GM23338 (cell line): ENCODE measurements at places on chromosomes 11 and 22. TPM values are rescaled to one million over a fixed set of nuclear protein-coding genes. Genes with fewer than 3 reads are reported as not detected.

Gene MMP27
- not detected in 2 replicates for total RNA-seq

GRCh38 chr11:1618231-1618630, 3.7 kb downstream of the KRTAP5-4 start:
- H3K27ac ChIP-seq, result no peak overlapping the region
- no peaks in the 10 kb centered on the region for H3K27me3 ChIP-seq
- H3K4me1 ChIP-seq, result no peaks in the 10 kb centered on the region
- no peak overlapping the region for H3K4me3 ChIP-seq
- DNase-seq, result no peak
- no peaks in the 10 kb centered on the region for H3K36me3 ChIP-seq

- H3K4me3 ChIP-seq, result peak overlapping the region; percentile 60
- H3K27me3 ChIP-seq, result peaks cover 48% of the 10 kb centered on the region
- H3K27ac ChIP-seq, result no peak overlapping the region
- DNase-seq, result peak; percentile 95
- H3K36me3 ChIP-seq, result no peaks in the 10 kb centered on the region
- H3K4me1 ChIP-seq, result peaks cover 22% of the 10 kb centered on the region
These were observed 5.9 kb downstream of the PHOX2A start for GRCh38 chr11:72238040-72238450.

Gene OR5P2
- total RNA-seq, result 1.3 and 1.5 TPM in 2 replicates

DNA sequence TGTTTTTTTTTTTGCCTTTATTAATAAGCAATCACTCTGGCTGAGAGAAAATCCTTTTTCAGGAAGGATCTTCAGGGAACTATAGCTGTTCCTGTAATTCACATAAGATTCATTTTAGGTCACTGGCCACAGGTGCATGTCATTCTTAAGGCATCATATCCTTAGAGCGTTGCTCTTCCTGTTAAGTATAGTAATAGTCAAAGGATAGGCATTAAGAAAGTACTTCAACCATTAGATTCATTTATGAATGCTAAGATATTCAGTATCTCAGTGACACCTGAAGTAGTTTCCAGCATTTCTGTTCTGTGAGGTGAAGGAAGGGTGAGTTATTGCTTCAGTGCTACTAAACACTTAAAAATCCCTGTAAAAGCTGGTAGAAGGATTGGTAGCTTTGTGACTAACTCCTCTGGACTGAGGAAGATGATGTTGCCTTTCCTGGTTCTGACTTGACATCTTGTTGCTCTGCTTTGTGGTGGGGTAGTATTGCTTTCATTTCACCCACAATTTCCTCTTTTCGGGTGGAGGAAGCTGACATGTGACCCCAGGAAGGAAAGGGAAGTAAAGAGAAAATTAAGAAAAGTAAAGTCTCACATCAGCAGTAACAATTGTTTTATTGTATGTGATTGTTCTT, 34.7 kb downstream of the RNF169 start:
- no peak overlapping the region for H3K4me3 ChIP-seq
- H3K36me3 ChIP-seq, result no peaks in the 10 kb centered on the region
- no peaks in the 10 kb centered on the region for H3K27me3 ChIP-seq

DNA sequence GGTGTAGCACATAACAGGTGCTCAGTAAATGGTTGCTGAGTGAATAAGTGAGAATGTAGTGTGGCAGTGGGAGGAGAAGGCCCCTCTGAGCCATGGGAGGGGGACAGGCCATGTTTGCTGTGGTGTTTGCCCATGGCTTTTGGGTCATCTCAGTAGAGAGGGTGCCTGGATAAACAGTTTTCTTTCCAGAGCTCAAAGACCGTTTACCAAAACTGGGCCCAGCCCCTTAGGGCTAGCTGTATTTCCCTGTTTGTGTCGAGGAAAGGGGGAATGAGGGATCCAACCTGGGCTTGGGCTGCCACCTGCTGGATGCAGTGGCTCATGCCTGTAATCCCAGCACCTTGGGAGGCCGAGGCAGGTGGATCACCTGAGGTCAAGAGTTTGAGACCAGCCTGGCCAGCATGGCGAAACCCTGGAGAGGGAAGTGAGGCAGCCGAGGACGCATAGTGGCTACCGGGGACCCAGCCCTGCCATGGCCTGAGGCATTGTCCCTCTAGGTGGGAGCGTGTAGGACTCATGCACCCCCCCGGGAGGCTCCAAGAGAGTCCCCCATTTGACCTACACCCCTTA, 8.7 kb upstream of the LTO1 start:
- H3K4me1 ChIP-seq, result 0 out of 2 replicates have a peak, but pooled peaks cover 3% of the 10 kb centered on the region
- H3K27me3 ChIP-seq, result peaks cover 7% of the 10 kb centered on the region; the same call in 1 of the 2 replicates
- H3K36me3 ChIP-seq, result no peaks in the 10 kb centered on the region
- peak; percentile 81 for DNase-seq
- no peak overlapping the region for H3K27ac ChIP-seq

Gene HEPACAM
- 0.17 TPM in 1 of 2 replicates, not detected in the other for total RNA-seq

Gene TSSK2
- not detected in 2 replicates for total RNA-seq

DNA sequence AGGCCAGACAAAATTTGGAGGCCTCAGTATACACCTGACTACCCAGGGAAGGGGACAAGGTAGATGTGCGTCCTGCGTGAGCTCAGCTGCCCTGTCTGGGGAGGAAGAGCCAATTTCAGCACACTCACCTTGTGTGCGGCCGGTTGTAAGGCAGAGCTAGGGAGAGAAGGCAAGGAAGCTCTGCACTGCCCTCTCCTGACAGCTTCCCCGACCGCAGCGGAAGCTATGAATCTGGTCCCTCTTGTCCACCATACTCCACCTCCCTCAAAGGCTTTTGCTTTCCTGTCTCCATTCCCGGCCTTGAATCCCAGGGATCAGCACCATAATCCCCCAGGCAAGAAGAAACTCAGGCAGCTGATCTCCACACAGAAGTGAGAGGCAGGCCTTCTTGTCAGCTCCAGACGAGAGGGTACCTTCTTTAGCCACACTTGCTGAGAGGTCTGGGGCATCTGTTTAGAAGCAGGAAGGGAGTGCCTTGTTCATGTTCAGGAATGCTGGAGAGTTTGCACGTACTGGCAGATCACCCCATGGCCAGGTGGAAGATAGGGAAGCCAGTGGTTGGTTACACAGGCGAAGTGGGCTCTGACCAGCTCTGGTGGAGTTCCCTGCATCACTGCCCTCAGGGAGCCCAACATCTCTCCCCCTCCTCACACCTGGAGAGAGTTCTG, 62.5 kb downstream of the FEZ1 start:
- H3K4me1 ChIP-seq, result peaks cover 21% of the 10 kb centered on the region
- H3K4me3 ChIP-seq, result no peak overlapping the region
- peak; percentile 89 for DNase-seq
- no peaks in the 10 kb centered on the region for H3K36me3 ChIP-seq
- H3K27me3 ChIP-seq, result no peaks in the 10 kb centered on the region

Gene AMPD3
- 1.8 and 2.1 TPM in 2 replicates for total RNA-seq

Gene SHANK3
- total RNA-seq, result 4.9 and 5.1 TPM in 2 replicates

DNA sequence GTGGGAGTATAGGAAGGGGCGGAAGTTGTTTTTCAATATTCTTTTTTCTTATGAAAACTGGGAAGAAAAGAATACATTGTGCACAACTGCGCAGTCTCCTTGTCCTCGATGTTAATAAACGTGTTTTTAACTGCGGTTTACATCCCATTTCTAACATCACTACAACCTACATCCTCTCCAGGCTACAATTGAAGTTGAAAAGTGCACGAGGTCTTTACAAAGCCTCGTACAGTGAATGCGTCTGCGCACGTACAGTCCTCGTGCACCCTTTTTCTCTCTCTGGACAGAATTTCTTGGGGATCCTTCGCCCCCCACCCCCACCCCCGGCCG, 102.4 kb downstream of the WT1 start:
- peak overlapping the region; percentile 66 for H3K4me3 ChIP-seq
- DNase-seq, result no peak

Gene UCP3
- total RNA-seq, result 0.21 TPM in 1 of 2 replicates, not detected in the other

- no peak for DNase-seq
- H3K36me3 ChIP-seq, result no peaks in the 10 kb centered on the region; the same call in 1 of the 2 replicates
- no peak overlapping the region for H3K27ac ChIP-seq
- H3K4me3 ChIP-seq, result no peak overlapping the region
- H3K4me1 ChIP-seq, result peaks cover 18% of the 10 kb centered on the region
These were observed 17.6 kb upstream of the SLC35F2 start for GRCh38 chr11:107876141-107876540.

Gene CD3E
- total RNA-seq, result not detected in 2 replicates

DNA sequence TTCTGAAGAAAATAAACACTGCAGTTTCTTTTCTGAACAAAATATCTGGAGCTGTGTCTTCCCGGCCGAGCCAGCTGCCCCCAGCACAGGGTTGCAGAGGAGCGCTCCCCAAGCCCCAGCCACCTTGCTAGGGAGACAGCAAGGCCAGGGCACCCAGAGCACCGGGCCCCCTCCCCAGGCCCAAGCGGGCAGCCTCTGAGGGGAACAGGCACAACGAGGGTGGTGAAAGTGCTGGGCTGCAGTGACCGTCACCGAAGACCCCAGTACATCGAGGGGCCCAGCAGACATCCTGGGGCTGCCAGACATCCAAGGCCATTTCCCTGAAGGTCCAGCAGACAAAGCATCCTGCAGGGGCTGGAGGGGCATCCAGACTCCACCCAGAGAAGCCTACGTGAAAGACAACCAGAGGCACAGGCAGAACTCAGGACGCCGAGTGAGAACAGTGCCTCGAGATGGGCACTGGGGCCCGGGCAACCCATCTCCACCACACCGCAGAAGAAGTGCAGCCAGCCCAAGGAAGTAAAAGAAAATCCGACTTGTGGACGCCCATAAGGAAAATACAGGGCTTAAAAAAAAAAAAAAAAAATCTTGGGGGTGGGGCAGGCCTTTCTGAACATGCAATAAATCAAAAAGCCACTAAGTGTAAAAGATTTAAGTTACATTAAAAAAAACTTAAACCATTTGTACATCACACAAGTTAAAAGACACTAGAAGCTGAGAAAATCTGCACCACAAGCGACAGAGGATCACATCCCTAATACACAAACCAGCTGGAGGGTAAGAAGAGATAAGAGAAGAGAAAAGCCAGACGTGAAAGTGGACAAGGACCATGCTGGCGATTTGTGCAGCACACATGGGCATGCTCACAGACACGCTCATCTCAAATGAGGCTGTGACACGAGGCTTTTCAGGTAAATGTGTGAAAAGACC, 36.0 kb upstream of the COMT start:
- H3K27ac ChIP-seq, result no peak overlapping the region
- H3K27me3 ChIP-seq, result no peaks in the 10 kb centered on the region
- H3K4me1 ChIP-seq, result no peaks in the 10 kb centered on the region; the same call in 1 of the 2 replicates
- H3K36me3 ChIP-seq, result no peaks in the 10 kb centered on the region
- no peak overlapping the region for H3K4me3 ChIP-seq

DNA sequence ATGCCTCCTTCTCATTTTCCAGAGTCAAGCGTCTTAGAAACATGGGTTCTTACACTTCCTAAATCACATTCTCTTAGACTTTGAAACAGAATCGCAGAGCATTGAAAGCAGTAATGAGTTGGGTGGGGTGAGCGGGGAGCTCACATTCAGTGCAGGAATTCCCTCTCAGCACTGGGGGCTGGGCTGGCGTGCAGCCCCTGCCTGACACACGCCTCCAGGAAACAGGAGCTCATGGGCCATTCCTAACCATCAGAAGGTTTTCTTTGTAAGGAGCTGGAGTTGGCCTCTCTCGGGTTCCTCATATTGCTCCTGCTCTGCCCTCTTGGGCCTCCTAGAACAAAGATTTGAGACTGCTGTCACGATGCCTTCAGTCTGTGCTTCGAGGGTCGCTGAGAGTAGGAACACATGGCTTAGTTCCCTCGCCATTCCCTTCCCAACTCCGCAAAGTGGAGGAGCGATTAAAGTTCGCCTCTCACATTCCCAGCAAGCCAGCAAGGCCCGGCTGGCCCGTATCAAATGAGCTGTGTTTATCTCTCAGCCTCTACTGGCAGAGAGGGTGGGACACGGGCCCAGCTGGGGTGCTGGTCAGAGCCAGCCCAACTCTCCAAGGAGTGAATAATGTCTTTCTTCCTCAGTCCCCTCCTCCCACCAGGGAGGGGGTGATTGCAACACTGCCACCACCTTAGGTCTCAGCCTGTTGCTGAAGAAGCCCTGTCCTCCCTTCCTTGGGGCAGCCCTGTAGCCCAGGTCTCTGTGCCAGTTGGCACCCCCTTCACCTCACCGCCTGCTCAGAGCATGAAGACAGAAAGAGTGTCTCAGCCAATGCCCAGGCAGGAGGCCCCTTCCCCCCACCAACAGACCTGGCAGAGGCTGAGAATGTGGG, 10.4 kb downstream of the CHRDL2 start:
- peak; percentile 15 for DNase-seq
- H3K4me1 ChIP-seq, result peaks cover 9% of the 10 kb centered on the region
- H3K27ac ChIP-seq, result no peak overlapping the region
- no peak overlapping the region for H3K4me3 ChIP-seq
- H3K36me3 ChIP-seq, result no peaks in the 10 kb centered on the region; the same call in 1 of the 2 replicates

Gene MYOD1
- not detected in 2 replicates for total RNA-seq

GRCh38 chr11:79092791-79093353, 348.0 kb downstream of the TENM4 start:
- H3K4me3 ChIP-seq, result no peak overlapping the region
- H3K36me3 ChIP-seq, result no peaks in the 10 kb centered on the region
- no peak overlapping the region for H3K27ac ChIP-seq

DNA sequence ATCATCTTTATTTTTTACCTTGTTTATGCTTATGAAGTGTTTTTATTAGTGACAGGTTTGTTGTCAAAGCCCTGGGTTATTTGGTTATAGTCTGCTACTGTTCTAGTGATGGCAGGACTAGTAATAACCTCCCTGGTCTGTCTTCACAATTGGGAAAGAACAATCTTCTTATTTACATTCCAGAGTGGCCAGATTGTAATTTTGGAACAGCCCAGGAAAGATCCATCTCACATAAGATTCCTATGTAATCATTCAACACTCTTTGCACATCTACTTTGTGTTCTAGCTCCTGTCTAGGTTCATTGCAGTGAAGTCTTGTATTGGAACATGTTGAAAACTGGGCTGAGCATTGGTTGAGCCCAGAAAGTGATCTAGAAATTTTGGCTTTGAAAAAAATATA, 63.8 kb downstream of the CYB5R2 start:
- peaks cover 18% of the 10 kb centered on the region for H3K4me1 ChIP-seq
- no peaks in the 10 kb centered on the region for H3K27me3 ChIP-seq
- no peaks in the 10 kb centered on the region for H3K36me3 ChIP-seq
- H3K27ac ChIP-seq, result no peak overlapping the region

DNA sequence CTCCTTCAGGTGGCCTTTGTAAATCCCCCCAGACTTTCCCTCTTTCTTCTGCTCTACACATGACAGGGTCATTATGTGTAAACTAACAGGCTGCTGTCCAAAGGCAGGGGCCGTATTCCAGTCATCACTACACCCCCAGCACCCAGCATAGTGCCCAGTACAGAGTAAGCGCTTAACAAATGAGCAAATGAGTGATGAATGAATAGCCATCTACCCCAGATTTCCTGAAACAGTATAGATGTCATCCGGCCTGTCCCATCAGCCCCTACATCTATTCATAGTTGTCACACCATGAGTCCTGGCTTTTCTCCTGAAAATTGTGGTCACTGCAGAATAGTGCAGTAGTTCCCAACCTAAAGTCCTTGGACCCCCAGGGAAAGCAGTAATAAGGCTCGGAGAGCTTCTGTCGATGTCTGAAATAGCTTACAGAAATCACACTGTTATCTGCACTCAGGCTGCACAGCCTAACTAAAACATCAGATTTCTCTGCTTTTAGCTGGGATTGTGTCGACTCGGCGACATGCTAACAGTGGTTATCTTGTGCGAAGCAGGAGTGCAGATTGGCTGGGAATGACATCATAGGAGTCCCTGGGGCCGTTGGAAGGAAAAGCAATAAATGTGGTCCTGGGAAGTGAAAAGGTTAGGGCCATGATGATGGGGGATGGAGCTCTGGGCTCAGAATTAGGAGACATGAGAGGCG, 143.8 kb upstream of the NECTIN1 start:
- no peaks in the 10 kb centered on the region for H3K4me1 ChIP-seq
- DNase-seq, result no peak
- H3K36me3 ChIP-seq, result no peaks in the 10 kb centered on the region
- H3K4me3 ChIP-seq, result no peak overlapping the region
- H3K27ac ChIP-seq, result no peak overlapping the region

GRCh38 chr11:15453211-15453765, 338.6 kb downstream of the INSC start:
- H3K27ac ChIP-seq, result no peak overlapping the region
- no peaks in the 10 kb centered on the region for H3K36me3 ChIP-seq
- H3K4me1 ChIP-seq, result no peaks in the 10 kb centered on the region
- H3K4me3 ChIP-seq, result no peak overlapping the region
- DNase-seq, result no peak
- no peaks in the 10 kb centered on the region for H3K27me3 ChIP-seq

Gene WNT7B
- 0.10 and 3.0 TPM in 2 replicates for total RNA-seq
